ENCODE measurements at places on chromosomes 5 and 9.

DNA sequence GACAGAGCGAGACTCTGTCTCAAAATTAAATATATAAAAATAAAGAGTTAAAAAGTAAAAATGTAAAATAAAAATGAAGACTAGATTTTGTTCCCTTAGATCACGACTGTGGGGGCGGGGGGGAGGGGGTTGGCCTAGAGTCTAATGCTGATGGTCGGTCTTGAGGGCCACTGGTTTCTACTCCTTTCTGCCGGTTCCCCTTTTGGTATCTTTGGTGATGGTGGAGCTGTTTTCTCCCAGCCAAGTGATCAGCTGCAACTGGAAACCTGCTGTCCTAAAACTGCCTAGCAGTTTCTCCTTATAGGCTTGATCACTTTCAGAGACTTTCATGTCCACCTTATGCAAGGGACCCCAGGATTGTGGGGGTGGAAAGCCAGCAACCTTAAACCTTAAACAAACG is 1.1 kb downstream of the SRD5A1 start:
- DNase-seq: no peak

DNA sequence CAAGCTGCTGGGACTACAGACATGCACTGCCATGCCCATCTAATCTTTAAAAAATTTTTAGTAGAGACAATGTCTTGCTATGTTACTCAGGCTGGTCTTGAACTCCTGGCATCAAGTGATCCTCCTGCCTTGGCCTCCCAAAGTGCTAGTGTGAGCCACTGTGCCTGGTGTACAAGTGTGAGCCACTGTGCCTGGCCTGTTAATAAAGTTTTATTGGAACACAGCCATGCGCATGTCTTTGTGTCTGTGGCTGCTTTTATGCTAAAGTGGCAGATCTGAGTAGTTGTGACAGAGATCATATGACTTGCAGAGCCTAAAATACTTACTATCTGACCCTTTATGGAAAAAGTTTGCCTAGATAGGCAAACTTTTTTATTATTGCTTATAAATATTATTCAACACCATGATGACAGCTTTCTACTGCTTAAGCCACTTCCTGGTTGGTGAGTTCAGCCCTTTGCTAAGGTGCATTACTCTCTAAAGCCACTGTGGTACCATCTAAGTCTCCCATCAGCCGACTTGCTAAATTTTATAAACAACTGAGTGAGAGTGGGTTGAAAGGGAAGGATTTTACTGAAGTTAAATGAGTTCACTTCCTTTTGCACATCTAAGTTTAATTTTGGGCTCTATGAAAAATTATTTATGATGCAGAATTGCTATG is 133.5 kb downstream of the RASGRF2 start:
- no peak for DNase-seq

- no peak for DNase-seq
Measured at GRCh38 chr5:133269691-133270090, 217.9 kb downstream of the HSPA4 start.

DNA sequence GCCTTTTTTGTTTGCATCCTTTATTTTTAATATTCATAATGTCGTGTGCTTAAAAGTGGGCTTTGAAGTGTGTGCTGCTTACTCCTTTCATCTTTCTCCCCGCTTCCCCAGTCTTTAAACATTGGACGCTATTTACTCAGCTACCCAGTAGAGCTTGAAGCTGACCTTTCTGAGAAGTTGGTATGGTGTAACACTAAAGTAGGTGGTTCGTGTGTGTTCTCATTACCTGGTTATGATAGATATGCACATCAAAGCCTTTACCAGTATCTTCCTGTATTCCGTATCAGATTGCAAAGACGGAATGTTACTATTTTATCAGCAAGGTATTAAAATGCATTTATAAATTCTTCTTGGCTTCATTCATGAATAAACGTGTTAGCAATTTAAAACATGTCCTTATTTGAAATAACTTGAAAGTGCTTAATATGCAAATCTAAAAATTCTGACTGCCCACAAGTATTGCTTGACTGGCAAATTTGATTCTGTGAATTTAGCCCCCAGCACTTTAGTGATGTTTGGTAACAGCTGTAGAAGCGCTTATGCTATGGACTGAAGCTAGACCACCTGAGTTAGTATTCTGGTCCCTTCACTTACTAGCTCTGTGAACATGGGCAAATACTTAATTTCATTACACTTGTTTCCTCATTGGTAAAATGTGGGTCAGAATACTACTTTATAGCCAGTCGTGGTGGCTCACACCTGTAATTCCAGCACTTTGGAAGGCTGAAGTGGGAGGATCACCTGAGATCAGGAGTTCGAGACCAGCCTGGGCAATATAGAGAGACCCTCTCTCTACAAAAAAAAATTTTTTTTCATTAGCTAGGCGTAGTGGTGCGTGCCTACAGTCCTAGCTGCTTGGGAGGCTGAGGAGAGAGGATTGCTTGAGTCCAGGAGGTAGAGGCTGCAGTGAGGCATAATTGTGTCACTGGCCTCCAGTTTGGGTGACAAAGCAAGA is 1.7 kb downstream of the RRAGA start:
- no peak for DNase-seq

DNA sequence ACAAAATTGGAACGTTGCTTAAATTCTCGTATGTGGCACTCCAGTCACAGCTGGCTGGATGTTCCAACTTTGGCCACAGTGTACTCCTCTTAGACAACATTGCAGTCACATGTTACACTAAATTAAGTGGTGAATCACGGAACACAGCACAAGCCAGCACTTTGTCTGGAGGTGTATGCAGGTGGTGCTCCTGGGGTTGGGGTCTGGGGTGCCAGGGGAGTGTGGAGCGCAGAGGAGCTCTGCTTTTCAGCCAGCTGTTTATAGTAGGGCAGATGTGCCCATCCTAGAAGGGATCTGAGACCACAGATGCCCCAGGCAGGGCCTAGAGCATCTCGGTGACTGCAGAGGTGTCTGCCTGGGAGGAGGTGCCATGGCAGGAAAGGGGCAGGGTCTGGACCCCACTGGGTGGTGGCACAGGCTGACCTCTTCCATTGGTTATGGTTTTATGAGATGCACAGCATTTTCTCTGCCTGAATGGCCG is 82.6 kb downstream of the WNK2 start:
- no peak for DNase-seq

DNA sequence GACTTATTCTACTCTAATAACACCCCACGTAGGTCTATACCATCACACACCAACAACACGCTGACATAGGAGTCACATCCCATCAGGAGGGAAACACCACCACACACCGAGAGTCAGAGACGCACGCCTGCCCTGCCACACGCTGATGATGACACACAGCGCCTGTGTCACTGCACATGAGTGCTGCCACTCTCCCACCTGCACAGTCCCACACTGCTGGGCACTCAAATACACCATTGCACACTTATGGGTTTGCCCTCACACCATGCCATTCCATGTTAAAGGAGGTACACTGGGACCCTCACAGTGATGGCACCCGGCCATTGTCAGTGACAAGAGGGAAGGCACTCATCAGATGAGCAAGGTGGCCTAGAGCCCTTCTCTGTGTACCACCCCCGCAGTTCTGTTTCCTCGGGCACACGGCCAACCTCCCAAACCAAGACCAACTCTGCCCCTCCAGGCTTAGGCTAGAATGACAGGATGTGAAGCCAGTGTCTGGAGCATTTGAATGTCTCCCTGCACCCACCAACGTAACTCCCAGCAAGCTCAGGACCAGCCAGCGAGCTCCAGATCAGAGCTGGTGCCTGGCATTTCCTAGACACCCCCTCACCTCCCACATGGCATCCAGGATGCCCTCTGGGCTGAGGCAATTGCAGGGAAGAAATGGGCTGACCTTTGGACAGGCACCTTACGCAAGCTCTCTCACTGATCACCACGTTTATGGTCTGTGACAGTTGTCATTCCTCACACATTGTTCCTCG is 3.6 kb upstream of the CPLX2 start:
- no peak for DNase-seq

DNA sequence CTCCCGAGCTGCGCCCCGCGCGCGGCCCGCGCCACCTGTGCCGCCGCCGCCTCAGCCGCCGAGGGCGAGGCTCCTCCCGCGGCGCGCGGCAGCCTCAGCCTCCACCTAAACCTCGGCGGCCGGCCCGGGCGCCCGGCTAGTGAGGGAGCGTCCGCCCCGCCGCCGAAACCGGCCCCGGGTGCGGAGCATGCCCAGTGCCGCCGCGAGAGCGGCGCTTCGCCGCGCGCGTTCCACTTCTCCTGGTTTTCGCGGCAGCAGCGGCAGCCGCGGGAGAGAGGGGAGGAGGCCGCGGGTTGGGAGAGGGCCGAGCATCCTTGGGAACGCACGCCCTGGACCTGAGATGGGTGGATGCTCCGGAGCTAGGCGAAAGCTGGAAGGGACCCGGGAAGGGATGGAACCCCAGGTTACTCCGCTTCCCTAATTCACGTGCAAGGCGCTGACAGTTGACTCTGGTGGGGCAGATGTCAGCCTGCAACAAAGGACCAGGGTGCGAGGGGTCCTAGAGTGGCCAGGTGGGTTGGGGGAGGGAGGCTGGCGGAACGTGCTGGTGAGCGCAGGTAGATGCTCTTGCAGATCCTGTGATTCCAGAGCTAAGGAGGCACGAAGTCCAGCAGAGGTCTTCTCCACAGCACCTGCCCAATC is at the start of gene CTNND2:
Gene CTNND2, minus strand, starts transcription at position 182 of the 642 bp plus-strand sequence. CDS start 593 bp downstream, outside the sequence.
- no peak for DNase-seq

GRCh38 chr5:177310757-177311391 is 824 bp downstream of the MXD3 start:
- no peak for DNase-seq

DNA sequence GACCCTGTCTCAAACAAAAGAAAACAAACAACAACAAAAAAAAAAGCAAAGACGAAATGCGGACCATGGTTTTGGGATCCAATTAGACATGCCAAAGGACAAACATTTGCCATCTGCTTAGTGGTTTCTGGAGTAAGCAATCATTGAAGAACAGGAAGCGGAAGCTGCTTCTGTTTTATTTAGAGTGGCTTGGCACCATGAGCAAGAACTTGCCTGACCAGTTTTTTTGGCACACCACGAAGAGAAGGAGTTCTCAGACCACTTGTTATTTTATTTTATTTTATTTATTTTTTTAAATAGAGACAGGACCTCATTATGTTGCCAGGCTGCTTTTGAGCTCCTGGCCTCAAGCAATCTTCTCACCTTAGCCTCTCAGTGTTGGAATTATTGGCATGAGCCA is 17.0 kb downstream of the BTF3 start:
- DNase-seq: no peak

GRCh38 chr9:124708633-124709291 is 62.3 kb downstream of the NR6A1 start:
- no peak for DNase-seq

DNA sequence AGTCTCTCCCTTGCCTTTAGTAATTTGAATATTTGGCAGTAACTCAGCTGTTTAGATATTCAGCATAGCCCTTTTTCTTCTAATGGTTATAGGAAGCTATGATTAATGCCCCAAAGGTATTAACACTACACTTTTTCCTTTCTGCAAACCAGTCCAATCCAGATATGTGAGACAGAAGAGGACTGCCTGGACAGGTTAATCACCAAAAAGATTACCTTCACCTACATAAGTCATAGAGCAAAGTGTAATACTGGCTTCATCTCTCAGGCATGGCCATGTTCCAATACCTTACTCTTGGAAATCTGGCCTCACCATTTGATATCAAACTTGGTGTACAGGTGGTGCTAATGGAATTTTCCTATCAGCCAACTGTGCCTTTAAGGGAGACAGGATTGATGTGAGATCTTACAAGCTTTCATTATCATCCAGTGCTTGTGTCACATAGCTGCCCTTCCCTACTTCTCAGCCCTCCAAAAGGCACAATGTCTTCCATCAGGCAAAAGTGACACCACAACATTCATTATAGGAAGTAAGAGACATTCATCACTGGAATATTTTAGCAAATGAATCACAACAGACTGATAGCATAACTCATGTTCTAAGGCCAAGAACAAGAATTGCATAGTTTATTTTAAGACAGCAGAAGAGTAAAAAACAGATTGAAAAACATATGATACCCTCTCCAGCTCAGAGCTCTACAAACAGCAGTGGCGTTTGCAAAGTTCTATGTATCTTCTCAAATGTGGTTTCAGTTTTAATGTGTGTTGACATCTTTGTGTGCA is 91.2 kb upstream of the PAM start:
- no peak for DNase-seq

DNA sequence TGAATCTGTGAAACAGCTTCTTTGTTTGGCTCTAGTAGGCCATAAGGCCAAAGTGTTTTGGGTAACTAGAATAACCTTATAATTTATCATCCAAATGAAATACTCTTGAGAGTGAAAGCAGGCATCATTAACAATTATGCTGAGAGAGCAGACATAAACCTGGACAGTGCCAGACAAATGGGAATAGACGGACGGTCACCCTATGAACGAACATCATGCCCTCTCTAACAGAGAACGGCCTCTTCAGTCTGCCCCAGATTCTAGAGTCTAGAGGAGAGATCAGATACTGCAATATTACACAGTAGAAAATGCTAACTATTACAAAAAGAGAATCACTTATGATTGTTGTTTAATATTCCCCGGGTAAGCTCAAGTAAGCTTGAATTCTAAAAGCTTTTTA is 68.5 kb downstream of the APBA1 start:
- DNase-seq: no peak

GRCh38 chr5:14464671-14465070 is 116.9 kb upstream of the OTULINL start:
- no peak for DNase-seq

GRCh38 chr5:10987925-10988504 is 227.0 kb upstream of the DAP start:
- peak; percentile 24 for DNase-seq

- no peak for DNase-seq
Measured at GRCh38 chr9:115109486-115109885, 8.5 kb downstream of the TNC start.

DNA sequence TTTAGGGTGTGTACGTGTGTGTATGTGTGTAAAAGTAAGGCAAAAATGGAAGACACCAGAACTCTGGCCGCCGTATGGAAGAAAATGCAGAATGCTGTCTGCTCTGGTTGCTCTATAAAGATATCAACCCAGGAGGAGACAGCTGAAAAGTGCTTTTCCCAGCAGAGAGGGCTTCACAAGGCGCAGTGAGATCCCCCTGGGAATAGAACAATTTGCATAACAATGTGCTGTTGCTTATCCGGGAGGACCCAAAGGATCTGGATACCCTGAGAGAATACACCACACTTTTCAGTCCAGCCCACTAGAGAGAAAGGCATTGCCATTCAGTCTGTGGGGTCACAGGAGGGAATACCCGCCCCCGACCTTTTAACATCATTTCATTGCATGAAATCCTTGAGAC is 230.6 kb downstream of the EBF1 start:
- DNase-seq: no peak

- DNase-seq: no peak
Measured at GRCh38 chr5:62068554-62068953, 237.5 kb upstream of the KIF2A start.
